ENCODE measurements at places on chromosomes 5 and 9.

GRCh38 chr5:131286400-131286715 is 22.5 kb downstream of the CDC42SE2 start:
- DNase-seq, result no peak

DNA sequence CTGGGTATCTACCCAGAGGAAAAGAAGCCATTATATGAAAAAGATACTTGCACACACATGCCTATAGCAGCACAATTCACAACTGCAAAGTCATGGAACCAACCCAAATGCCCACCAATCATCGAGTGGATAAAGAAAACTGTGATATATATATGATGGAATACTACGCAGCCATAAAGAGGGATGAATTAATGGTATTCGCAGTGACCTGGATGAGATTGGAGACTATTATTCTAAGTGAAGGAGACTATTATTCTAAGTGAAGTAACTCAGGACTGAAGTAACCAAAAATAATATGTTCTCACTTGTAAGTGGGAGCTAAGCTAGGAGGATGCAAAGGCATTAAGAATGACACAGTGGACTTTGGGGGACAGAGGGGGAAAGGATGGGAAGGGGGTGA is 30.0 kb upstream of the GABBR2 start:
- no peak for DNase-seq

DNA sequence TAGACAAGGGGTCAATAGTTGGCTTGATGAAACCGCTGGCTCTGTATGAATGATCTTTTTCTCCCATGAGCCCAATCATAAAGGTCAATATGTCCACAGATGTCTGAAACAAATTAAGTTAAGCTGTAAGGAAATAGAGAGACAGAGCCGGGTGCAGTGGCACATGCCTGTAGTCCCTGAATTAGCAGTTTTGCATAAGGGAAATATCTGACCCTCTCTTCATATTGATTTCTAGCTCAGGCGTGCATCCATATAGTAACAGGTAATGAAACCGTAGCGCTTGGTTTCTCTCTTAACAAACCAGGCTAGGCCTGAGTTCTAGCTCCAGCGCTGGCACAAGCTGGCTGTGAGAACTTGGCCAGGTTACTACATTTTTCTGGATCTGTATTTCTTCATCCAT is 118.1 kb upstream of the ERCC6L2 start:
- DNase-seq, result no peak

GRCh38 chr9:135061441-135061840 is 26.0 kb upstream of the OLFM1 start:
- DNase-seq, result no peak

DNA sequence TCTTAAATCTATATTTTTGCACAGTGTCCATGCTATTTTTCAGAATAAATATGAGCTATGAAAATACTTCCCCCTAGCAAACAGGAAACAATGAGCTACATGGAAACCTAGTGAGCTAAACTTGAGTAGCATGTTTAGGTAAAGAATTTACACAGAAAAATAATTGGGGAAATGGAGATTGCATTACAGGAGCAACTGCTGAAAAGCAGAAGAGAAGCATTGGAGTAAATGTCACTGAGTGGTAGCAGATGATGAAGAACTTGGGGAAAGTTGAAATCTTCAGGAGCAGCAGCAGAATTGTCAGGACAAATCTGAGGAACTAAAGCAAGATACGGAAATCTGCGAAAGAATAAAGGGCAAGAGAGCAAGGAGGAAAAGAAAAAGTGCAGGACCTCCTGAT is 610.3 kb downstream of the TLE1 start:
- DNase-seq, result no peak

DNA sequence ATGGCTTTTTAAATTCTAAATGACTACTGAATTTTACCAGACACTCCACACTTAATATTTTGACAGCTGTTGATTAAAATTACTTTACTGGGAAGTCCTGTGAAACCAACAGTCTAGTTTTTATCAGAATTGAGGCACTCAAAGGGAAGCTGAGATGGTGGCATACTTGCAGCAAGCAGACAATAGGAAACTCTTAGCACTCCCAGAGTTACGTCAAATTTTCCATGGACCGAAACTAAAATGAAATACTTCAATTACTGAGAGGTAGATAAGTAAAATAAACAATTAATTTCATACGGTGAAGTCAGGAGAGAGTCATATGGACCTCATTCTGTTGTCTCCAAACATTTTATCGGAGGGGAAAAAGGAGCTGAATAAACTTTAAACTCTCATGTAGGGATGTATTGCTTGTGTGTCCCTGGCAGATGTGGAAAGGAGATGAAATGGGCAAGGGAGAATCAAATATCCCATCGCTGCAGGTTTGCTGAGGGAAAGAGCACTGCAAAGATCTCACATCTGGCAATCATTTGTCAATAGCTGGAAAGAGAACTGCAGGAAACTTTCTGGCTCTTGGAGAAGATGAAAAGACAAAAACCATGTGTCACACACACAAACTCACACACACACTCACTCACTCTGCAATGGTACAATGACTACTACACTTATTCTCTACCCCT is 189.4 kb downstream of the BNC2 start:
- no peak for DNase-seq

DNA sequence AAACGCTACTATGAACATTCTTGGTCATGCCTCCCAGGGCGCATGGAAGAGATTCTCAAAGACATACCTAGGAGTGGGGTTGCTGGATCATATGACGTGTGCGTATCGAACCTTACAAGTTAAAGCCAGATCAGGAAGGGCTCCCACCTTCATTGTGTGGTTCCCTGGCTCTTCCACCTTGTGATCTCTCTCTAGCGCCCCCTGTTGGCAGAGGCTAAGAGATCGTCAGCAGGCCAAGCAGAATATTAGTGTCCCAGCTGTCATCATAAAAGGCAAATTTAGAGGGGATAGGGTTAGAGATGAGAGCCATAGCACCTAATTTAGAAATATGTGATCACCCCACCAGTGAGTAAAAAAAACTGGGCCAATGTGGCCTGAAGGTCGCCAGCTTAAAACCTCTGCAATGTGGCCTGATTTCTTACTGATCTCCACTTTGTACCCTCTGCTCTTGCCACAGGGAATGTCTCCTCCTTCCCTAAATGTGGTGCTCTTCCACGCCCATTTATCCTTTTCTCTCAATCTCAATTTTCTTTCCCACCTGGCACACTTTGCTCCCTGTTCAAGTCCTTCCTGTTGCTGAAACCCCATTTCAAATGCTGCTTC is 91.7 kb upstream of the SHB start:
- peak; percentile 73 for DNase-seq

- DNase-seq, result no peak
Observed at GRCh38 chr5:125199968-125200865, 453.8 kb upstream of the ZNF608 start.

DNA sequence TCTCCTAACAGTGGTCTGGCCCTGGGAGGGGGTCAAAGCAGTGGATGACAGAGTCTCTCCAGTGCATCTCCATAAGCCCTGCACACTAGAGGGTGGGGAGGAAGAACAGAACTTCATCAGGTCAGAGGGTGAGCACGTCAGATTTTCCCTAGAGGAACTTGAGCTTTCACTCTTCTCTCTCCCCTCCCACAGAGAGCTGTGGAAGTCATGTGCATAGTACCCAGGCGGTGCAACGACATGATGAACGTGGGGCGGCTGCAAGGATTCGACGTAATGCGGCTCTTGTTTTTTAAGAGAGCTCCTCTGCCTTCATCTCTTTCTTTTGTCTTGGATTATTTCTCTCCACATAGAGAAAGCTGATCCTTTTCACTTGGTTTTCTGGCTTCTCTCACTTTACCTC is 100.2 kb upstream of the OTULINL start:
- DNase-seq, result no peak

GRCh38 chr9:29974197-29974596 is 2400.9 kb upstream of the C9orf72 start:
- no peak for DNase-seq

- DNase-seq, result no peak
Observed at GRCh38 chr9:77563174-77563573, 84.9 kb downstream of the GNA14 start.

DNA sequence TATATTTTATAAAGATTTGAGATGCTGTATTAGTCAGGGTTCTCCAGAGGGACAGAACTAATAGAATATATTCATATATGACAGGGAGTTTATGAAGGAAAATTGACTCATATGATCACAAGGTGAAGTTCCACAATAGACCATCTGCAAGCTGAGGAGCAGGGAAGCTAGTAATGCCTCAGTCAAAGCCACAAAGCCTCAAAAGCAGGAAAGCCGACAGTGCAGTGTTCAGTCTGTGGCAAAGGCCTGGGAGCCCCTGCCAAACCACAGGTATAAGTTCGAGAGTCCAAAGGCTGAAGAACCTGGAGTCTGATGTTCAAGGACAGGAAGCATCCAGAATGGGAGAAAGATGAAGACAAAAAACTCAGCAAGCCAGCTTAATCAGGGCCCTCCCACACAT is 382.2 kb downstream of the LRRC70 start:
- no peak for DNase-seq

DNA sequence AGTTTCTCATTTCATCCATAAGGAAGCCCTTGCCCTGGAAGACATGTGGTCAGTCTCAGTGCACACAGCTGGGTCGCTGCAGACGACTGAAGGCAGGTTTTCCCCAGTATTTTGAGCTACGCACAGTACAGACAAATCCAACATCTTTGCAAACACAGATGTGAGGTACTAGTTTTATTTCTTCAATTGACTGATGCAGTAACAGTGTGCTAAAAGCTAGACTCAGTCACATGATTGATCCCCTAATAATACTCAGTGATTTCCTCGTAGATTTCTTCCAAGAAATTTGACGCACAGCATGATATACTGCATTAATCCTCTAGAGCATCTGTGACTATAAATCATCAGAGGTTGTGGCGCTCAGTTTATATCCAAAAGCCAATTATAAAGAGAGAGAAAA is 346.1 kb downstream of the DIRAS2 start:
- DNase-seq, result no peak

DNA sequence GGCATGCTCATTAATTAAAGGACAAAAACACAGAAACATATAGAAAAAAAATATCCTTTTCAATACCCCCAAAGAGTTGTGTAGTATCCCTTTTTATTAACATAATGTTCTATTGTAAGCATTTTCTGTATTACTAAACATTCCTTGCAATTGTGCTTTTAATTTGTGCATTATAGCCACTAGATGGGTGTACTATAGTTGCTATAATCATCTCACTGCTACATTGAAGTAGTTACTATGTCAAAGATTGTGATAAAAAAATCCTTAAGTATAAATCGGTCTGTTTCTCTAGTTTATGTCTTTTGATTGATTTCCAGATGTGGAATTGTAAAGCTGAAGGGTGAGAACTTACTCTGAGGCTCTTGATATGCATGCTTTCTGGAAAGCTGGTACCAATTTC is 21.4 kb downstream of the FREM1 start:
- no peak for DNase-seq

DNA sequence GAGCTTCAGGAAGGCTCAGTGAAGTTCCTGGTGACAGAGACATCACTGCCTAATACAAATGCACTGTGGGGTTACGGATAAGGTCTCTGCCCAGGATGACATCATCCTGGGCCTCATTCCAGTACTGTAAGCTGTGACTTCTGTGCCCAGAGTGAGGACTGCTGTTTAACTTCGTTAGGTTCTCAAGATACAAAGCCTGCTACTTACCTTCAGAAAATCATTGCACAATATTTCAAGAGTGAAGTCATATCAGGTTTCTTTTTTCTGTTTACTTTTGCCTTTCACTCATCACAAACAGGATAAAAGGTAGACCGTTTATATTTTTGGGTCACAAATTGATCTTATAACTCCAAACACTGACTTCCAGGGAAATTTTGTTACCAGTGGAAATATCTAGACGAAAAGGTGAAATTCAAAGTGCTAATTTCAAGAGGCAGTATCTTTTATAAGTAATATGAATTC is 241.2 kb downstream of the PIK3R1 start:
- no peak for DNase-seq

- DNase-seq, result no peak
Observed at GRCh38 chr5:135670588-135670987, 91.8 kb upstream of the CXCL14 start.

- no peak for DNase-seq
Observed at GRCh38 chr9:6409811-6410210, 3.2 kb upstream of the UHRF2 start.

- no peak for DNase-seq
Observed at GRCh38 chr9:98332405-98332831, 77.0 kb upstream of the TBC1D2 start.

DNA sequence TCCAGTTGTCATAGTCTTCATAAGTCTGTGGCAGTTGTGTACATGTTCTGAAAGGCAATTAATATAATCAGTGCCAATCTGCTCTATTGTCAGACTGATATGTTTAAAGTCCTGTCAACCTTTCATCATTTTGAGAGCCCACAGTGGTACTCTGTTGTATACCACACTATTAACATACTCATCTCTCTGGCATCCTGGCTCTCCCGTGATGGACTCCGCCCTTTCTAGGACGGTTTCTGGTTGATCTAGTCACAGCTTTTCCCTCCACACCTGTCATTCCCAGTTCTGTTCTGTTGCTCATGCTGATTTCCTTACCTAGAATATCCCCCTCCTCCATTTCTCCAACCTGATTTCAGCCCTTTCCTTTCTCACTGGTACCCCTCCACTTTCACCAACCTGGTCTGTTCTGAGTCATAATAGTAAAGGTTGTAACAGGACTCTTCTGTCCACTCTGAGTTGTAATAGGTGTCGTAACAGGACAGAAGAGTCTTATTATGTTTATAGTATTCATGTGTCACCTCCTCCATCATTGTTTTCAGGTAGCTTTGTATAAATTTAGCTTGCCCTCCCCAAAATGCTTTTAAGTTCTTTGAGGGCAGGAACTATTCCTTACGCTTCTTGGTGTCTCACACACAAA is 4.1 kb downstream of the PTCD2 start:
- DNase-seq, result no peak

DNA sequence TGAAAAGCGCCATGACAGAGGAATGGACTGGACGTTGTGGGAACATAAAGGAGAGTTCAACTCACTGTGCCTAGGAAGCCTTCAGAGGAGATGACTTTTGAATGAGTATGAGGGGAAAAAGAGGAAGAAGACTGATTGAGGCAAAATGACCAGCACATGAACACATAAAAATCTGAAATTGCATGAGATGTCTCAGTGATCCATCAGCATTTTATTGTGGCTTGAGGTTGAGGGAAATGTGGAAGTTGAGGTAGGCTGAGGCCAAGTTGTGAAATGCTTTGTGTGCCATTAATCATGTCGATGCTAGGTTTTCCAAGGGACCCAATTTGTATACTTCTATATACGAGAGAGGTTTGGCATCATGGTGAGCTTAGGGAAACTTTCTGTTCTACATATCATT is 140.9 kb upstream of the TLX3 start:
- DNase-seq, result no peak

DNA sequence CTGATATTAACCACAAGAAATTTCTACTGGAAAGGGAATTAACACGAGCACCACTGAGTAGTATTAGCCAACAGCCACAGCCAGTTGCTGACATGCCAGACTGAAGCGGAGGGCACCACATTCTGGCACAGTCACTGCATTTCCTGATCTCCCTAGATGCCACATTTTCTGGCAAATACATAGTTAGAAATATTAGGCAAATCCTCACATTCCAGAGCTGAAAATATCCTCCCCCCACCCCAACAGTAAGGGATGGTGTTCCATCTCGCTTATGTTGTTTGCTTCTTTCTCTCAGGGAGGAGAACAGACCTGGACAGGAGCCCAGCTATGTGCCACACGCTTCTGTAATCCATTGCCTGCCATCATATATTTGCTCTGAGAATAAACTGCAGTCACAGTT is 32.8 kb upstream of the MCTP1 start:
- no peak for DNase-seq

All from stimulated activated CD4-positive, alpha-beta T cell treated with anti-CD3 and anti-CD28 coated beads, Interleukin-4, amount 100 ng/mL, for 24 hours (primary cell).